Esophagus muscularis mucosa (tissue), 4 donors: ENCODE measurements at places on chromosomes 4 and X.

GRCh38 chr4:100635899-100636298, 118.1 kb upstream of the EMCN start:
- no peak for DNase-seq

DNA sequence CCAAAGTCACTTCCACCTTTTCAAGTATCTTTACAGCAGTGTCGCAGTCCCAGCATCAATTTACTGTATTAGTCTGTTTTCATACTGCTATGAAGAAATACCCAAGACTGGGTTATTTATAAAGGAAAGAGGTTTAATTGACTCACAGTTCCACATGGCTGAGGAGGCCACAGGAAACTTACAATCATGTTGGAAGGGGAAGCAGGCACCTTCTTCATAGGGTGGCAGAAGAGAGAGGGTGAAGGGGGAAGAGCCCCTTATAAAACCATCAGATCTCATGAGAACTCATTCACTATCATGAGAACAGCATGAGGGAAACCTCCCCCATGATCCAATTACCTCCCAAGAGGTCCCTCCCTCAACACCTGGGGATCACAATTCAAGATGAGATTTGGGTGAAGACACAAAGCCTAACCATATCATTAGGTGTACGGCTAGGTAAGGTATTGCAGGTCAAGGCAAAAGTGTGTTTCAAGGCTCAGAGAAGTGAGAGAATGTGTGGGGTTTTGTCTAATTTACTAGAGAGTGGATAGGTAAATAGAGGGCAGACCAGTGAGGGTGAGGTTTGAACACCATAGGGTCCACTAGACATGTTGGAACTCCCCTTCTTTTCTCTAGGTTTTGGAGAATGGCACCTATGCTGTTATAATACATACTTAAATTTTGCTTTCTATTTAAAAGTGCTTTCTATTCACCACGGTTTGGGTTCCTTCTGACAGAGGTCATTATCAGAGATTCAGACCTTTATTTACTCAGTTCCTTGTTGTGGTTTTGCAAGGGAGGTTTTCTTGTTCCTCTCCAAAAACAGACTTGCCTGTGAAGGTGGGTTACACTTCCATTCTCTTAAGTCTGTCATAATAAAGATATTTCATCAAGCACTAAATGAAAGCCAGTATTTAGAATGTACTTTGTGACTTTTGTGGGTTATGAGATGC, 186.6 kb downstream of the CPEB2 start:
- peak; percentile 37 for DNase-seq

DNA sequence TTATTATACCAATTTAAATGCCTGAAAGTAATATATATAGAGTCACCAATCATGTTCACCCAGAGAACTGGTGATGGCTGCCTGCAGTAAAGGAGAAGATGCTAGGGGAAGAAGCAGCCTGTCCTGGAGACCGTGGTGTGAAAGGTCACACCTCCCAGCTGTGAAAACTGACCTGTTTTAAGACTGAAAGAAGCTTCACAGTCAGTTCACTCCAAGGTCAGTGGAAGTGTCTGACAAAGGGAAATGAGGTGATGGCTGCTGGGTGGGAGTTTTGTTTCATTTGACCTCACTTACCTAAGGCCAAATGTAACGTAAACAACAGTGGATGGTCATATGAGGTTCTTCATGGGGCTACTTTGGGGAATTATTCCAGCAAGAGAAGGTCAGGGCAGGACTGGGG, 352.1 kb upstream of the GATB start:
- DNase-seq = peak; percentile 83

- DNase-seq = no peak
Observed at GRCh38 chr4:1082215-1083182, 30.9 kb downstream of the RNF212 start.

DNA sequence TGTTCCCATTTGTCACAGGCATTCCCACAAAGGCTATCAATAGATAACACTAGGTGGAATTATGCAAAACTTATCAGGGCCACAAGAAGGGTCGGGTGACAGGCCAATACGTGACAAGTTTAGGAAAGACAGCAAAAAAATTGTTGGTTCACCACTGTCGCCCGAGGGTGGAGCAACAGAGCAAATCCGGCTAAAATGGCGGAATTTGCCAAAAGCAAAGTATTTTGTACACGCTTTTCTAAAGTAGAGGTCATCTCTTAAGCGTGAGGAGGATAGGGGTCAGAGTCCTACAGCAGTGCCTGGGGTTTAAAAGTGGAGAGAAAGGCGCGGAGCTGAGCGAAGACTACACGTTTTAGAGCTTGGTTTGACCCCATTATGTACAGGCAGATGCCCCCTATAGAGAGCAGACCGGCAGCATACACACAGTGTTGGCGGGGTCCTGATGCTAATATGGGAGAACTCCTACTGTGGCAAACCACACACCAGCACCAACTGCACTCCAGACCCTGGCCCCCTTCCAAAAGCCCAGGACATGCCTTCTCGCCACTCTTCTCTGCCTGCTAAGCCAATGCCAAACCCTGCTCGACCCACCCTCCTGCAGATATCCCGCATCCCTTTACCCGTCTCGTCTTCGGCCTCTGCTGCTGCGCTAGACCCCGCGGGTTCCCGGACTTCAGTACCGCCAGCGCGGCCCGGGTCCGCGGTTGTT, 733 bp downstream of the CCNA2 start:
- no peak for DNase-seq

DNA sequence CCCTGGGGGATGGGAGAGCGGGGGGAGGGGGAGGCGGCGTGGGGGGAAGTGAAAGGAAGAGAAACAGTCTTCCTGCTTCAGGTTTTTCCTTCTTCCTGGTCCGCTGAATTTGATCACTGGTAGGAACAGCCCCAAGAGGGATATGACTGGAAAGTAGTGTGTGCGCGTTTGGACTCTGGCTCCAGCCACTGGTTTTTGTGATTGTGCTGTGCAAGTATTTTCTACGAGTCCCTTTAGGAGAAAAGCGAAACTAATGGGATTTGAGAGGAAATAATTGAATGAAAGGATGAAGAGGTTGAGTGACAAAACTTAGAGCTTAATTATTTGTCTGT, 836 bp downstream of the PRRG1 start:
- DNase-seq = no peak

DNA sequence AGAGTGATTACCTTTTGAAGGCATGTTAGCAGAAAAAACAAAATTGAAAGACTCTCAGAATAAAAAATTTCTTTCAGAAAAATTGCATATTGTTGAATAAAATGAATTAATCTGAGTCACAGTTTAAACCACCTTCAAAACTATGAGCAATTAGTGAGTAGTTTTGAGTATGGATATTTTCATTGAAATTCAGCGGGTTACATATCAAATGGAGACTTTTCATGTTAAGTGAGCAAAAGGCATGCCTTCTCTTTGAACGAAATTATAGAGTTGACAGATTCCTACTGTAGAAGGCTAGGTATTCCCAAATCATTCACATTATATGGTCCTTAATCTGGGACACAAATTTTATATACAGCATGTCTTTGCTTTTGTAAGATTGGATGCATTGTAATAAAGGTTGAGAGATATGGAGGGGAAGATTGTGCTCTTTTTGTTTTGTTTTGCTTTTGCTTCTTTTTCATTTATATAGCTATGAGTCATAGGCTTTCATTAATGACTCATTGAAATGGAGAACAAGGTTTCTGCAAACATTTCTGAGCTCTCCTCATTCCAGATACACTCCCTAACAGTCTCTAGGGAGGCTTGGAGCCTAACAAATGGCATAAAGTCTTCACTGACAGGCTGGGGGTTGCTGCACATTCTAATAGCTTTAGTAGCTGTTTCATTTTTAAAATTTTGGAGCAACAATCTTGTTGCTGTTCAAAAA, 21.6 kb downstream of the PCDH18 start:
- DNase-seq = no peak

GRCh38 chr4:178037459-178038214, 595.4 kb upstream of the AGA start:
- DNase-seq = no peak

DNA sequence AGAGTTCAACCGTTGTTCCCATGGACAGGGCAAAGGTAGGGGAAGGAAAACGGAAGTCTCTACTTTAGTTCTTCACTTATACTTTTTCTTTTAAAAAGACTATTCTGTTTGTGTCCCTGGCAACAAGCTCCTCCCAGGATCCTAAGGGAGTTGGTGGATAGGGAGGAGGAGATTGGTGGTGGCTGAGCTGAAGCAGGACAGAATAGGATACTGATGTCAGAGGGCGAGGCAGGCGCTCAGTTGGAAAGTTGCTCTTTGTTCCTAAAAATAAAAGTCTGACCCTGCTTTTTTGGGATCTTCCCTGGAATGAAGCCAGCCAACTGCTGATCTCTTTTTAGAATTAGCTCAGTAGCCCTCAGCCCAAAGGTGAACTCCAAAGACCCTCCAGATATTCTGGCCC, 104.7 kb downstream of the MGST2 start:
- no peak for DNase-seq

DNA sequence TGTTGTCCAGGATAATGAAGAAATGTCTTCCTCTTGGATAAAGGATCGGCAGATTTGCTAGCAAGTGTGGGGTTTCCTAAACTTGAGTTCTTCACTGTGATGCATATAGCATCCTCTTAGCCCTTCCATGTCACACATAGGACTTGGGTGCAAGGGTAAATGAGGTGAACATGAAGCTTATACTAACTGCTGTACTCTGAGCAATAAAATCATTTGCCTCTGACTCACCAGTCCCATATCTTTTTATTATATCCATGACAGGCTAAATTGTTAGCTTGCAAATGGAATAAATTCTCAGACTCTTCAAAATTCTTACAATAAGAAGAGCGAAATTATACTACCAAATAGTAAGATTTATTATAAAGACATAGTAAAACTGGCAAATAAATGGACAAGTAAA, 14.7 kb upstream of the TBC1D1 start:
- DNase-seq = no peak

DNA sequence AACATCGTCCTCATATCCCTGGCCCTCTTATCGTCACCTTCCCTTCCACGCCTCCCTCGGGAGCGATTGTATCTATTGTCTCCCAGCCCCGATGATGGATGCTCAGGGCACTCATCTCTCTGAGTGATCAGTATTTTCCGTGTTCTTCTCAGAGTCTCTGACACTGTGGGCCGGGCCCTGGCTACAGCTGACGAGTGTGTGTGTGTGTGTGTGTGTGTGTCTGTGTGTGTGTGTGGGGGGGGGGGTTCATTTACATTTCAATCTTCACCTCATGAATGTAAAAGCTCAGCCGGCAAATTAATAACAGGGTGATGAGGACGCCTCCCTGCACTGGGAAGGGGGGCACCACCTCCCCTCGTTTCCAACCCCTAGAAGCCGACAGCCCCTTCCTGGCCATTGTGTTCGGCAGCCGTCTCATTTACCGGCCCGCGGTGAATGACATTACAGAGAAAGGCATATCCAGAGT, 159.5 kb downstream of the SHOX start:
- DNase-seq = no peak

- peak; percentile 8 for DNase-seq
Observed at GRCh38 chr4:182294451-182294850, 51.2 kb downstream of the TENM3 start.

DNA sequence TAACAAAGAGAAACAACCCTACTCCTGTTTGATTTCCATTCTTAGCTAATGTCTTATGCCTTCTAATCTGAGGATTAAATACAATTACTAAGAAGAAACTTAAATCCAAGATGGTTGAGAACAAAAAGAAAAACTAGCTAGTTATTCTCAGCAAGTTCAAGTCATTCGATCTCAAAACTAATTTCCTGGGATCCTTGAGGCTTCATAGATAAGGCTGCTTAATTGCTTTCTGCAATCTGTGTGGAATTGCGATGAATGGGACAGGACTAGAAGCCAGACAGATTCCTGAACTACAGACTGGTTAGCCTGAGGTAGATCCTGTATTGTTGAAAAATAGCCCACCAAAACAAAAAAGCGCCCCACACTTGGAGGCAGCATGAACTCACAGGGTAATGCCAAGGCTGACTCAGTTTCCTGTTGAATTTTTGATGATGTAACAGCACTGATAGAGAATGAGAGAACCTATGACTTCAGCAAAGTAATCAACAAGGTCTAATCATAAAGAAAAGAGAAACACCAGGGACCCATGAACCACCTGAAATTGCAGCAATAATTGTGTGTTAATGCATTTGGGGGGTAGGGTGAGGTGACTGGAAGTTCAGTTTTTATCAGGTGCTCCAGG, 33.9 kb downstream of the KLHL15 start:
- no peak for DNase-seq

GRCh38 chr4:170138580-170139194, 48.9 kb upstream of the AADAT start:
- DNase-seq = no peak

- DNase-seq = no peak
Observed at GRCh38 chrX:1751781-1752180, 136.9 kb downstream of the ASMT start.

DNA sequence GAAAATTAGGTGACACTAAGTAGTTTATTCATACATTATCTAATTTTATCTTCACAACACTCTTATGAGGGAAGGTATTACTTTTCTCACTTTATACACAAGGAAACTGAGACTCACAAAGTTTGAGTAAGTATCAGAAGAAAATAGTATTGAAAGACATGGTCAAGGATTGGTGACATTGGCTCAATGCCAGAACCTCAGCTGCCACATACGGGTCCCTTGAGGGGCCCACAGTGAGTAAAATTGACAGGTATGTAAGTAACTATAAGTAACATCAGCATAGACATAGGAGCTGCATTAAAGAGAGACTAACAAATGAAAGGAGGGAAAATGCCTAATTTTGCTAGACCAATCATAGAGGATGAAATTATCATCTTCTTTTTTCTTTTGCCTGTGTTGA, 134.1 kb downstream of the COX18 start:
- no peak for DNase-seq

- DNase-seq = no peak
Observed at GRCh38 chrX:24153178-24153795, 3.8 kb downstream of the ZFX start.

GRCh38 chr4:122086338-122087065, 65.6 kb upstream of the BLTP1 start:
- no peak for DNase-seq

DNA sequence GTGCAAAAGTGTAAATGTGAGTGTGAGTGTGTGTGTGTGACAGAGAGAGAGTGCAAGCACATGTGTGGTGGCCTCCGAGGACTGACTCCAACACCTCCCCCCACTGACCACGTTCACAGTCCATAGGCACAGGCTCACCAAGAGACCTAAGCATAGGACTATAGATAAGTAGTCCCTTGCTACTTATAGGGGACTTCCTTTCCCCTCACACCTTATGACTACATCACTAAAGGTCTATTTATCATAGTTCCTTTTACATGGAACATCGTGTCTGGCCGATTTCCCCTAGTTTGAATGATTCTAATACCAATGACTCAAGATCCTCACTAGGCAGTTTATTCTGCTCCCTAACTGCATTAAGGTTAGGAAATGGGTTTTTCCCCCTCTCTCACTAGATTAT, 17.8 kb downstream of the FRMPD3 start:
- no peak for DNase-seq

DNA sequence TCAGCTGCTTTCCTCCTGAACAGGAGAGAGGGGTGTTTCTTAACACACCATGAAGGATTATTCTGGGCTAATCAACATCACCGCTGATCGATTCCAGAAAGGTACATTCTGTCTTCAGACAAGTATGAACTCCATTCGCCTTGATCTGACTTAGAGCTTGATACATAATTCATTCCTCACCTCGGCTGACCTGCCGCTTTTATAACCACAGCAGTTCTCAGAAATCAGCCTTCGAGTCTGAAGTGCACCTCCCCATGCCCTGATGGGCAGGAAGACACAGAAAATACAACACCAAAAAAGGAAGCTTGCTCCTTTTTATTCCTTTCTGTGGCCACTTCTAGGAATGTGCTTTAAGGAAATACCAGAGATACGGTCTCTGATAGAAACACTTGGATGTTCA, 85.7 kb downstream of the JAKMIP1 start:
- DNase-seq = no peak

- DNase-seq = no peak
Observed at GRCh38 chr4:37489697-37490096, 196.5 kb downstream of the RELL1 start.

GRCh38 chrX:122579526-122579925, 604.6 kb upstream of the GRIA3 start:
- DNase-seq = no peak
